ENCODE measurements at places on chromosomes 5 and 9.

DNA sequence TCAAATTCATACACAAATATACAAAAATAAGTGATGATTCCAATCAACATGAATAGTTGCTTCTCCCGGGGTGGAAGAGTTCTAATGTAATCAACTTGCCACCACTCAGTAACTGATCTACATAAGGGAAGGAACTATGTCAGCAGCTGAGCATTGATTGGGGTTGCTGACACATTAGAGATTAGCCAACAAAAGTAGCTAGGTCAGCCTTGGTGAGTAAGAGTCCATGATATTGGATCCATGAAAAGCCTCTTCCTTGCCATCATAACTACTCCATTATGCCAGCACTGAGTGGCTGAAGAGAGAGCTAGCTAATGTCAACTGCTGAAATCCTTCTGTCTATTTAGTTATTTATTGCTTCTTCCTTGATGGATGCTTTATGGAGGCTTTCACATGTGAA lies 309.8 kb downstream of the NFIB start:
- no peak for DNase-seq

DNA sequence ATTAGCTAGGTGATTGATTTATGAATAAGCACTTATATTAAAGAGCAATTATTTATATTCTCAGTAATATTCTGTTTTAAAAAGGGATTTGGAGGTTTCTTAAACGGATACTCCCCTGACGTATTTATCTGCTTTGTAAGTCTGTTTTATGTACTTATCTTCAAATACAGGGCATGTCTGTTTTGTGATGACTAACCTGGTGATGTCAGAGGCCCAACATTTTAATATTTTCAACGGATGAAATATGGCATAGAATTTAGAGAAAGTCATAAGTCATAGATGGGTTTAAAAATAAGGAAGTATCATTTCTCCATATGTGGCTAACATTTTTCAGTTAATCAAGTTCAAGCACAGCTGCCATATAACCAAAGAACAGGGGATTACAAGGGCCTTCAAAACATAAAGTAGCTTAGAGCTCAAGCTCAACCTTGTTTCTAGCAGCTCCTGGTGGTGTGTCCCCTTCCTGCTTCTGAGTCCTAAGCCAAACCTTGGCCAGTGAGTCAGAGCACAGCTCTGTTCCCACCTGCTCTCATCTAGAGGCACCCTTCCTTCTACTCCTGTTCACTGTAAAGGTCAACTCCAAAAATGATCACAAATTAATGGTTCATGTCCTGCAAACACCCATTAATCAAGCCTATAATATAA lies 131.4 kb downstream of the OXCT1 start:
- DNase-seq: no peak

- DNase-seq: no peak
Measured at GRCh38 chr9:112020680-112021596, 124.3 kb downstream of the UGCG start.

- no peak for DNase-seq
Measured at GRCh38 chr5:127311781-127312525, 21.4 kb downstream of the MEGF10 start.

DNA sequence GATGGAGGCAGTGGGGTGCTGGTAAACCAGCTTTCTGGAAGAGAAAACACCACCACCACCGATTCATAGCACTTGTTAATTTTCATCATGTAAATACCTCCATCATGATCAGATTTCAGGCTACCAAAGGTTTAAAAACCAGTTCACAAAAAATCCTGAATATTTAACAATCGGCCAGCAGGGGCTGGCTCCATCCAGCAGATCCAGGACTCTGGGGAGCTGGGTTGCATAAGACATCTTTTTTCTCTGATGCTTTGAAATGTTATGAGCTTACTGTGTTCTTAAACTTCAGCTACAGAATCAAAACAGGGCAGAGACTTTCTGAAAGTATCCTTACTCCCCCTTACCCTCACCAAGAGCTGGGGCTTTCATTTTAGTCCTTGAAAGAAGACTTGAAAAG lies 14.6 kb upstream of the RNF183 start:
- DNase-seq: no peak

DNA sequence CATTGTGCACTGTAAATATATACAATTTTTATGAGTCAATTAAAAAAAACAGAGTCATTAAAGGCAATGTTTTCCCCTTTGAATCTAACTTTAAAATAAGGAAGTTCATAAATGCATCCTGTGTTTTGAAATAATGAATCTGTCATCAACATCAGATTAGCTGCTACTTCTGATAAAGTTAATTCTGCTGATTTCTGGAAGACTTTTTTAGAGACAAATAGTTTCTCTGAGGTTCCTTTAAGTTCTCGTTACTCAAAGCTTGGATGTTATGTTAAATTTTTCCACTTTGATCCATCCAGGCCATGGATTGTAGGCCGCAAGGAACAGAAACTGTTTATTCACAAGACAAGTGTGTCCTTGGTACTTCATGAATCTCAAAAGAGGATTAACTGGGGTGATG lies 115.5 kb downstream of the CARTPT start:
- DNase-seq: no peak

DNA sequence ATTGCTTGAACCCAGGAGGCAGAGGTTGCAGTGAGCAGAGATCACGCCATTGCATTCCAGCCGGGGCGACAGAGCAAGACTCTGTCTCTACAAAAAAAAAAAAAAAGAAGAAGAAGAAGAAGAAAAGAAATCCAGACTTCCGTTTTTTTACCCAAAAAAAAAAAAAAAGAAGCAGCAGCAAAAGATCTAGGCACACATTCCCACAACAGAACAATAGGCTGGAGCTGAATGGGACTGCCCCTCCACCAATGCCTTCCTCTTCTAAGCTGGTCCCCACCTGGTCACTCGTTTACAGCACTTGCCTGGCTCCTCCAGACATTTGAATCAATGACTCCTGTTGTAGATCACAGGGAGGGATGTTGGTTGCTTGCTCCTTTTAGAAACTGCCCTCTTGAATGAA lies 1.6 kb upstream of the LMAN2 start:
- DNase-seq: no peak
